IMR-90 (cell line): ENCODE measurements at places on chromosomes 3 and 15. TPM values are rescaled to one million over a fixed set of nuclear protein-coding genes. Genes with fewer than 3 reads are reported as not detected.

GRCh38 chr3:24624938-24625681 is 130.5 kb upstream of the THRB start:
- DNase-seq = no peak

- DNase-seq = peak; percentile 72
Observed at GRCh38 chr3:184716622-184717398, 4.9 kb upstream of the MAGEF1 start.

Gene MEIS2
- polyA plus RNA-seq = 59.9 and 70.1 TPM in 2 replicates

DNA sequence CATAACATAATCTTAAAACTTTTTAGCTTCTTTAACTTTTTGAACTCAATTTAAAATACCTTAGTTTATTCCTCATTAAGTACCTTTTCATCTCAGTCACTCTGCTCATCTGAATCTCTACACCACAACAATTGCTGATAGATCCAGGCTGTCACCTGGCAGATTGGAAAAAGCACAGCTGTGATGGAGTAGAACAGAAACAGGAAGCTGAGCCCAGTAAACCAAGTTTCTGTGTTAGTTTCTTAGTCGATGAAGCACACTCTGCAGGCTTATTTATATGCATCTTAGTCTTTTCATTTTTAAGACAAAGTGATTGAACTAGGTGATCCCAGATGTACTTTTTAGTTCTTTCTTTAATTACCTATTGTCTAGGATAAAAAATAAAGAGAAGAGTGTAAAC is 1398.0 kb upstream of the ALCAM start:
- DNase-seq = no peak

GRCh38 chr15:71295603-71296314 is 180.5 kb downstream of the THSD4 start:
- peak; percentile 96 for DNase-seq

- DNase-seq = no peak
Observed at GRCh38 chr3:122992676-122993075, 34.9 kb downstream of the SEMA5B start.

DNA sequence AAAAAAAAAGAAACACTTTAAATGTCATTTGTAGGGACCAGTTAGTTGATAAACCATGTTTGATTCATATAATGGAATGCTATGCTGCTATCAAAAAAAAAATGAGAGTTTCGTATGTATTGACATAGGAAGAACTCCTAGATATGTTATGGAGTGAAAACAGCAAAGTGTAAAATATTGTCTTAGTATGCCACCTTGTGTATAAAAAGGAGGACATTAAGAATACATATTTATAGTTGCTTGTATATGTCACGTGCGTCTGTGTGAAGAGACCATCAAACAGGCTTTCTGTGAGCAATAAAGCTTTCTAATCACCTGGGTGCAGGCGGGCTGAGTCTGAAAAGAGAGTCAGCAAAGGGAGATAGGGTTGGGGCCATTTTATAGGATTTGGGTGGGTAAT is 39.5 kb downstream of the KBTBD8 start:
- DNase-seq = peak; percentile 35

GRCh38 chr15:84752700-84753099 is 4.3 kb downstream of the ZNF592 start:
- DNase-seq = peak; percentile 50

DNA sequence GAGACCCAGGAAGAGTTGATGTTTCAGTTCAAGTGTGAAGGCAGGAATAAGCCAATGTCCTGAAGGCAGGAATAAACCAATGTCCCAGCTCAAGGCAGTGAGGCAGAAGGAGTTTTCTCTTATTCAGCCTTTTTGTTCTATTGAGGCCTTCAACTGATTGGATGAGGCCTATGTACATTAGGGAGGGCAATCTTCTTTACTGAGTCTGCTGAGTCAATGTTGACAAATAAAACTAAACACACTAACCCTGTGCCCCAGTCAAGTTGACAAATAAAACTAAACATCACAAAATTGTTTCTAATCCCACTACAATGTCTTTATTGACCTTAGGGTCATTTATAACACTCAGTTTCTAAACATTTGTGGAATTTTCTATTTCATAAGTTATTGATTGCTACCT is 100.0 kb downstream of the CACNA2D3 start:
- no peak for DNase-seq

Gene GPR149
- not detected in 2 replicates for polyA plus RNA-seq

DNA sequence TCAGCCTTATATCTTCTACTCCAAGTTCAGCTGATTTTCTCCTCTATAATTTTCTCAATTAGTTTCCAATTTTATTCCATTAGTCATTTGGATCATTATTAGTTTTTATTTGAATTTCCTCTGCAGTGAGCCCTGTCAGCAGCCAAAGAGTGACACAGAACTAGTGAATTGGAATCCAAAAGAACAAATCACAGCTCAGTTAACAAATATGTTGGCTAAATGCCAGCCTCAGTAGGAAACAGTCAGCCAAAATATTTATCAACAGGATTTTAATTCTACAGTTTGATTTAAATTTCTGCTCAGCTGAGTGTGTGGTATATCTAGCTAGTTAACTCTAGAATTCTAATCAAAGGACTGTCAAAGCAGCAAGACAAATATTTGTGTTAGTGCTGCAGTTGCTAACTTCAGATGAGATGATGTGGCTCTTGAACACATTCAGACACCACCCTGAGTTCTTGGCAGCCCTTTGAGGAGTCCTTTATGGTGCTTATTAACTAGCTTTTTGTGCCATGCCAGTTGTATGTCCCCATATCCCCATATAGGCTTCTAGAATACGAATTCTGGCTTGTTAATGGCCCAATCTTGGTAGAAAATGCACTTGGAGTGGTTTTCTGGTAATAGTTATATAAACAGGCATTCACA is 194.5 kb downstream of the CPNE4 start:
- no peak for DNase-seq

GRCh38 chr15:39602143-39602542 is 21.3 kb downstream of the THBS1 start:
- DNase-seq = no peak

- DNase-seq = no peak
Observed at GRCh38 chr3:107739227-107739626, 216.5 kb downstream of the BBX start.

DNA sequence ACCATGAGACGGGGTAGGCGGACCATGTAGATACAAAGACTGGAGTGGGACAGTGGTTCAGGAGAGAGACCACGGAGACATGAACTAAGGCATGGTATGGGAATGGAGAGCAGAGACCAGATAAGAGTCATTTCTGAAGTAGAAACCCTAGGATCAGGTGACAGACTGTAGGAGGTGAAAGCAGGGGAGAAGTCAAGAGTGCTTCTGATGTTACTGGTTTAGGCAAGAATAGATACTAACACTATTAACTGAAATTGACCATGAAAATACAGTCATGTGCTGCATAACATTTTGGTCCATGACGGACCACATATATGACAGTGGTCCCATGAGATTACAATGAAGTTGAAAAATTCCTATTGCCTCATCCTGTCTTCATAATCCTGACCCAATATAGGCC is 41.7 kb downstream of the RASGRP1 start:
- DNase-seq = no peak

DNA sequence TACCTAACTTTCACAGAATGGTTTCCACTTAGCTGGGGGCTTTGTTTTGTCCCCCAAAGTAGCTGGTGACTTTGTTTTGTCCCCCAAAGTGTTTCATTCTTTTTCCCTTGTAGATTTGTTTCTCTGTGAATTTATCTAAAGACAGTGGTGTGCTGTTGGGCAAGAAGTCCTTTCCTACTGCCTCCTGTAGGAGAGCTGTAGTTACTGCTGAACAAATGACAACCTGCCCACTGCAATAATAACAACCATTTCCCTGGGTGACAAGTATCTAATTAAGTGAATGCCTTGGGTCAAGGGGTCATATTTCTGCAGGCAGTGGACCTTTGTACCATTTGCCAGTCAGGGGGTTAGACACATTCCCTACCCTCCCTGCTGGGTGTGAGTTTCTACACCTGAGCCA is 125.4 kb upstream of the BFSP2 start:
- DNase-seq = no peak

Gene RBP2
- not detected in 2 replicates for polyA plus RNA-seq
